Prostate gland (tissue), 2 donors: ENCODE measurements at places on chromosomes 6 and 20. TPM values are rescaled to one million over a fixed set of nuclear protein-coding genes. Genes with fewer than 3 reads are reported as not detected.
A peak's percentile ranks its signal among the peaks of the same experiment; 100 is the strongest.

DNA sequence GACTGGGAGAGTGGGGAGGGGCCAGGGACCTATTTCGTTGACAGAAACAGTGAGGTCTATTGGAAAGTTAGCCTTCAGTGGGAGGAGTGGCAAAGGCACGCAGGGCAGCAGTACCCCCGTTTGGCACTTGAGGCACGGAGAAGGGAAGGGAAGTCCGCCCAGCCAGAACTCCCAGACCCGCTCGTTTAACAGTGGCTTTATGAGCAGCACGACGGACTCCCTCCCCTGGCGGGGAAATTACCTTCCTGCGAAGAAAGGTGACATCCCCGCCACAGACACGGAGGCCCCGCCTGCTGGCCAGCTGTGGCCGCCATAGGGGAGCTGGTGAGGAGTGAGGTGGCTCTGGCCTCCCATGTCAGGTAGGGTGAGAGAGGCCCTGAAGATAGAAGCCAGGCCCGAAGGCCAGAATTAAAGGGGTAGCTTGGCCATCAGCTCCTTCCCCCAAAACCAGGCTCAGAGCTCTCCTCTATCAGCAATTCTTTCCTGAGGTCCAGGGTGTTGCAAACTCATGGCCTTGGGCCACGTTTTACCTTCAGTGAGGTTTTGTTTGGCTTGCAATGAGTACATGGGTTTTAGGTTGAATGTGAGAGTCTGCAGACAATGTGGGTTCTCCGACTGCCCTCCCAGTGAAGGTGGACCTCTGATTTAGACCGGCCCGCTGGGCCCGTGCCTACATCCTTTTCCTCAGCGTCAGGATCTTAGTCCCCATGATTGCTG lies 123.7 kb downstream of the MRPL14 start:
- DNase-seq: no peak

The PLG gene
- 0.17 TPM for total RNA-seq

DNA sequence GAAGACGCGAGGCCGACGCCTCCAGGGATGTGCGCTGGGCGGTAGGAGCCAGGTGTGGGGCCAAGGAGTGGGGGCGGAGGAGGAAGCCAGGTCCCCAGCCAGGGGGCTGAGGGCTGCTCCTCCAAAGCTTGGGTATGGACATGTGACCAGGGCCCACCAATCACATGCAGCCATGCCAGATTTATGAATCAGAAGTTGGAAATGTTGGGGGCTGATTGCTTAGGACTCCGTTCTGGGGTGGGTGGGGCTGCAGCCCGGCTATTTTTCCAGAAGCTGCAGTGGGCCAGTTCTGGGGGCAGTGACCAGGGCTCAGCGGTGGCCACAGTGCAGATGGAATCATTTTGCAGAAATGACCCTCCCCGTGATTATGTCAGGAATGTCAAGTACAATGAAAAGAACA lies 96.0 kb downstream of the CEBPB start:
- DNase-seq: no peak

The PGC gene
- 391 TPM for total RNA-seq

DNA sequence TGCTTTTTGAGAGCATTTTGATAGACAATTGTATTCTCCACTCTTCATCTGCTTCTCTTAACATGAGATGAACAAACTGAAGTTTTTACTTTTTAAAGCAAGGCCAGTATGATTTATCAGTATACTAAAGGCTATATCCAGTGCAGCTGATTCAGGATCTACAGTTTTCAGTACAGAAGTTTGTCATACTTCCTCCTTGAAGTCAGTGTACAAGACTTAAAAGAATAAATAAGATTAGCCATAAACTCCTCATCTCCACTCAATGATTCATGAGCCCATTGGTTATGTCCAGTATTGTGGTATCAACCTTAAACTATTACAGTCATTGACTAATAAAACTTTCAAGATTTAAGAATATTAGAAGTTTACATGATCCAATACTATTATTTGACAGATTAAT lies 374.8 kb upstream of the EPHA7 start:
- DNase-seq: no peak

GRCh38 chr6:36740818-36741179 lies 43.2 kb downstream of the RAB44 start:
- no peak for DNase-seq

- DNase-seq: no peak
Observed at GRCh38 chr20:44342248-44342647, 5.4 kb downstream of the R3HDML start.

DNA sequence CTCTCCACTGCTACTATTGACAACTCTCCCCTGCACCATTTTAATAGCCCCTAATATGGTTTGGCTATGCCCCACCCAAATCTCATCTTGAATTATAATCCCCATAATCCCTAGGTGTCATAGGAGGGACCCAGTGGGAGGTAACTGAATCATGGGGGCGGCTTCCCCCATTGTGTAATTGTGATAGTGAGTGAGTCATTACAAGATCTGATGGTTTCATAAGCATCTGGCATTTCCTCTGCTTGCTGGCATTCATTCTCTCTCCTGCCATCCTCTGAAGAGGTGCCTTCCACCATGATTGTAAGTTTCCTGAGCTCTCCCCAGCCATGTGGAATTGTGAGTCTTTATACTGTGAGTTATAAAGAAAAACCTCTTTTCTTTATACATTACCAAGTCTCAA lies 74.1 kb upstream of the TCF21 start:
- DNase-seq: no peak

The CDH22 gene
- 1.9 TPM for total RNA-seq

The CDH26 gene
- total RNA-seq: 11.0 TPM

DNA sequence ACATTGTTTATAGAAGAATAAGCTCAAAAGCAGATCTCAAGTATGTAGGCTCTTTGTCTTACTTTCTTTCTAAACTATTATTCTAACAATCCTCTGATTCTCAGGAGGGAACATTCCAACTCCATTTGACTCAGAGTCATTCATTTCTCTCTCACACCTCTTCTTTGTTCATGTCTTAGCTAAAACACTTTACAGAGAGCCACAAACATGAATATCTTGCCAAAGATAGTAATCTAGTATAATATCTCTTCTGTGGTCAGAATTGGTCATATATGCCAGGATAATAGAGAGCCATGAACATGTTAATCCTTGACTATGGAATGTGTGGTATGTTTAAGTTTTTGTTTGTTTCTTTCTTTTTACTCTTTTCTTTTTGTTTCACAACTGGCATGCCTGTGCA lies 456.0 kb upstream of the PTCHD4 start:
- DNase-seq: no peak

The MAP3K5 gene
- total RNA-seq: 98.4 TPM

DNA sequence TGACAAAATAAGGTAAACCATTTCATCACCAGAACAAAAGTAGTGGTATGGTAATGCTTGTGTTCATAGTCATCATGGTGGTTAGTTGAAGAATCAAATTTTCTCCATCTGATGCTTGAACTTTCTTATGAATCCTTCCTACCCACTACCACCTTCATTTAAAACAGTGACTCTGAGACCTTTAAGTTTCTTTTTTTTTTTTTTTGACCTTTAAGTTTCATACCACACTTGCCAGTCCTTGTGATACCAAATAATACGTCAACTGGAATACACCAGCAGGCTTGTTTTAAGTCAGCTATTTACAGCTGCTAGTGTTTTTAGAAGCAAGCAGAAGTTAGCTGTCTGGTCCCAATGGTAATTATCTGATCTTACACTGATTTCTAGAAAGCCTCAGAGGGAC lies 413.4 kb upstream of the SOX4 start:
- no peak for DNase-seq

DNA sequence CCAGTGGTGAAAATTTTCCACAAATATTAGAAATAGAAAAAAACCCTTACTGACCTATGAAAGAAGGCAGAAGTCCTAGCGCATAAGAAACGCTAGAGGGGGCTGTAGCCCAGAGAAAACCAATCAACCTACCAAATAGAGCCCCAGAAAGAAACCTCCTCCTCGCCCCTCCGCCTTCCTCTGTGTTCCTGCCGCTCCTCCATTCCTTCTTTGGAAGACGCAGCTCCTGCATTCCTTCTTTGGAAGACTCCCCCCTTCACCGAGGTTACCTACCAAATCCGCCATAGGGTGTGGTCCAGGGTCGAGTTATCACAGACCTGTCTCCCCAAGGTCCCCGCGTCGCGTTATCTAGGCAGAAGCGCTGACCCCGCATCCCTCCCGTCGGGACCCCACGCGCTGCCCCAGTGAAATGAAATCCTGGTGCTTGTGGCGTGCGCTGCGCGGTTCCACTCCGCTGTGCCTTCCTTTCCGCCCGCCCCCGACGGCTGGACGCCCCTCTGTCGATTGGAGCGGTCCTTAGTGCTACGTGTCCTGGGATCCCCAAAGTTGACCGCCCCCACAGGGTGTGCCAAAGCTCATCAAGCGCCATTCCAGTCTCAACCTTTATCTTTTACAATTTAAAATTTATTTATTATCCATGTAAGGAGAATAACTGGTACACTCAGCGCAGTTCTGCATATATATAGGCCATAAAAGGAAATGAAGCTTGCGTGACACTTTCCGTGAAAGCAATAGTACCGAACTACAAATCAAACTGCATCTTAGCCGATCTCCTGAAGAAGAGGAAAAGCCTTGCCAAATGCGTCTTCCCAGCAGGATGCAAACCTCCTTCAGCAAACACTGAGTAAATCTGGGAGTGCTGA lies 13.0 kb downstream of the RPP21 start:
- peak; percentile 15 for DNase-seq

- DNase-seq: no peak
Observed at GRCh38 chr6:17919496-17919895, 67.9 kb downstream of the KIF13A start.

- no peak for DNase-seq
Observed at GRCh38 chr6:32890831-32891230, 36.8 kb downstream of the PSMB9 start.
